ENCODE measurements at places on chromosomes 4 and X. TPM values are rescaled to one million over a fixed set of nuclear protein-coding genes. Genes with fewer than 3 reads are reported as not detected.

Gene GPR143
- 2.4 TPM for total RNA-seq

Gene AR
- total RNA-seq: 7.9 TPM

- H3K27me3 ChIP-seq: no peaks in the 10 kb centered on the region
- no peak overlapping the region for H3K27ac ChIP-seq
- H3K4me1 ChIP-seq: peaks cover 35% of the 10 kb centered on the region
Observed at GRCh38 chr4:150152766-150153165, 74.5 kb downstream of the DCLK2 start.

DNA sequence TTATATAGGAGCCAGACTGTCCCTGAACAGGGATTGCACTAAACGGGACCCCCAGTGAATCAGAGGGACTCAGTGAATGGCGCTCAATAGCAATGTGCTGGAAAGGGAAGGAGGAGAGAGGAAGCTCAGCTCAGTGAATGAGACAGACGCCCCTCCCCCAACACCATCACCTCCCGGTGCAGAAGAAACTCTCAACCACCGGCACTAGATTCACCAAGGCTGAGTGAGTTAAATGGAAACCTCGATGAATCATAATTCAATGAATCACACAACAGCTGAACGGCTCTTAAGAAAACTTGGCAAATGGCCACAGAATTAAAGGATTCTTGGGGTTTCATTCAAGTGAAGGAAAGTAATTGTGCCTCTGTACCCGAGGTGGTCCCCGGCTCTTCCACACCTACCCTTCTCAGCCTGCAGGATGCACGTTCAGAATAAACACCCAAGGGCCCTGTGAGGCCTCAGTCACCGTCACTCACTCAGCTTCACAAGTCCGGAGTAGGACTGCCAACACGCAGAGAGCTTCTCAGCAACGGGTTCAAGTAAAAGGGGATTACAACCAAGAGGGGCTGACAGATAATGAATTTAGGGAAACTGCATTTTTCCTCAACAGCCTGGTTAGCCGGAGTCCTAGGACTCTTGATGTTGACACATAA, 29.3 kb downstream of the CRMP1 start:
- H3K4me1 ChIP-seq: peaks cover 7% of the 10 kb centered on the region
- H3K27me3 ChIP-seq: no peaks in the 10 kb centered on the region
- H3K4me3 ChIP-seq: no peak overlapping the region
- DNase-seq: no peak

Measured in neural crest cell (in vitro differentiated cells).